Stimulated activated CD4-positive, alpha-beta T cell treated with anti-CD3 and anti-CD28 coated beads, Interleukin-12 subunit alpha, Interleukin-12 subunit beta, amount 100 ng/mL, for 4 hours (primary cell): ENCODE measurements at places on chromosomes 5 and 9.

DNA sequence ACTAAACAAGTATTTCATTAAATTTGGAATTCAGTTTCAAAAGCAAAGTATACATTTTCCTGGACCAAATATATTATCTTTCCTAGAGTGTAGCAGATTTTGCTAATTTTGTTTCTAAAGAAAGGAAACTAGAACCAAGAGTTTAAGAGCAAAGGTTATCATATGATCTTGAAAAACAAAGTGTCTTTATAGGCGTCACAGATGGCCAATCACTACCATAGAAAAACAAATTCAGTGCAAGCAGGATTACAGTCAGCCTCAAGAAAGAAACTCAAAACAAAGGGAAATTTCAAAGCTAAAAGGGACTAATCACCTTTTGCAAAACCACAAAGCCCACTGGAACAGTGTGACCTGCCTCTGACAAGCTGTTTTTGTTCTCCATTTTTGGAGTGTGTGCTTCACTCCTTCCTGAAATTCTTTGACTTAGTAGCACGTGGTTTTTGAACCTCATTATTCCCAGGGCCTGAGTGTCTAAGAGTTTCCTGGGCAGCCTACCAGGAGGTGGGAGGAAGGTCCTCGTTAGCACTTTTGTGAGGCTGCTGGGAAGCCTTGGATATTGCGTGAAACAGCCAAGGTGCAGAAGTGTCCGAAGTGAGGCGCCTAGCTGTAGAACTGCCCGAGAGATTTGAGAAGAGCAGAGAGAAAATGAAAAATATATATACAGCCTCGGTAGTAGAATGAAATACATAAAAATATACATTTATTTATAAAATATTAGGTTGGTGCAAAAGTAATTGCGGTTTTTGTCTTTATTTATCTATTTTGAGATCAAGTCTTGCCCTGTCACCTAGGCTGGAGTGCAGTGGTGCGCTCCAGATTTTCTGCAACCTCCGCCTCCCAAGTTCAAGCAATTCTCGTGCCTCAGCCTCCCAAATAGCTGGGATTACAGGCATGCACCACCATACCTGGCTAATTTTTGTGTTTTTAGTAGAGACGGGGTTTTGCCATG is 246.1 kb downstream of the MARCHF11 start:
- DNase-seq, result no peak

GRCh38 chr9:121411993-121412392 is 41.9 kb upstream of the STOM start:
- DNase-seq, result no peak

- no peak for DNase-seq
Observed at GRCh38 chr5:163496286-163496685, 9.1 kb upstream of the MAT2B start.

- no peak for DNase-seq
Observed at GRCh38 chr5:136620621-136621020, 255.3 kb upstream of the TRPC7 start.

DNA sequence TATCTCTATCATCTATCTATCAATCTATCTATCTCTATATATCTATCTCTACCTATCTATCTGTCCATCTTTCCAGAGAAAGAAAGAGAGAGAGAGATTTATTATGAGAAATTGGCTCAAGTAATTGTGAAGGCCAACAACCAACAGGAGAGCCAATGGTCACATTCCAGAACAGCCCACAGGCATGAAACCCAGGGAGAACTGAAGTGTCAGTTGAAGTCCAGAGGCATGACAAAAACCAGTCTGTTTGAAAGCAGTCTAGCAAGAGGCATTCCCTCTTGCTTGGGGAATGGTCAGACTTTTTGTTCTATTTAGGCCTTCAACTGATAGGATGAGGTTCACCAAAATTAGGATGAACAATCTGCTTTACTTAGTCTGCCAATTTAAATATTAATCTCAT is 87.6 kb upstream of the PLCXD3 start:
- no peak for DNase-seq

DNA sequence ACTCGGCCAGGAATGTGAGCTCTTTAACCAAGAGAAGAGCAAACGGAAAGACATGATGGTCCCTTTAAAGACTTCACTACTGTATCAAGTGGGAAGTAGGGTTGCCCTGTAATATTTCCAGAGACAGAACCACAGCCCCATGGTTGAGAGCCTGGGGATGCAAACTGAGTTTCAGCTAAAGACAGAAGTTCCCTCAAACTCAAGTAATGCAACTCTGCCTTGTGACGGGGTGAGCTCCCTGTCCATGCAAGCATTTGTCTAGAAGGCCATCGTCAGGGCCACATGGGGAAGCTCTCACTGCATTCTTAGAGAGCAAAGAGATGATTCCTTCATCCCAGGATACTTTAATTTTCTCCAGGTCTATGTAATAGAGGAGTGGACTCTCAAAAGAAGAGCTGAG is 82.8 kb downstream of the INSYN2B start:
- DNase-seq, result no peak

DNA sequence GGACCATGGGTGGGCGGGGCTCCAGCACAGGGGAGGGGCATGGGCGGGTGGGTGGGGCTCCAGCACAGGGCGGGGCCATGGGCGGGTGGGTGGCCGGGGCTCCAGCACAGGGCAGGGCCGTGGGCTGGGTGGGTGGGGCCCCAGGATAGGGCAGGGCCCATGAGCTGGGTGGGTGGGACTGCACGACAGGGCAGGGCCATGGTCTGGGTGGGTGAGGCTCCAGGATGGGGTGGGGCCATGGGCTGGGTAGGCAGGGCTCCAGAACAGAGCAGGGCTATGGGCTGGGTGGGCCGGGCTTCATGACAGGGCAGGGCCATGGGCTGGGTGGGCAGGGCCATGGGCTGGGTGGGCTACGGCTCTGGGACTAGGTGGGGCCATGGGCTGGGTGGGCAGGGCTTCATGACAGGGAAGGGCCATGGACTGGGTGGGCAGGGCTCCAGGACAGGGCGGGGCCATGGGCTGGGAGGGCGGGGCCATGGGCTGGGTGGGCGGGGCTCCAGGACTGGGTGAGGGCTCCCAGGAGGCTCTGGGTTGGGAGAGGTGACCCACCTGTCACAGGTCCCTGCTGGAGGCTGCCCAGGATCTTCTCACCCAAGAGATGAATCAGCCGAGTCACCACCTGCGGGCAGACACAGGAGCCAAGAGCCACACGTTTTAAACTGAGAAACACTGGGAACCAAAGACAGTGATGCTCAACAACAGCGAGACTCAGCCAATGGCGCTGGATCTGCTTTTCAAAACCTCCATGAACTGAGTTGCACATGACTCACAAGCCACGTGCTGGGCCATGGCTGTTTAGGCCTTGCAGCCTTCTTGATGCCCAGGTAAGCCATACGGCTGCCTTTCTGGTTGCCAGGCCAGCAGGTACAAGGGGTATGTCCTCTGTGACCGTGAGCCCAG is 33.6 kb upstream of the NSMF start:
- DNase-seq, result peak; percentile 1

GRCh38 chr5:175671013-175671412 is 13.1 kb downstream of the HRH2 start:
- DNase-seq, result no peak

DNA sequence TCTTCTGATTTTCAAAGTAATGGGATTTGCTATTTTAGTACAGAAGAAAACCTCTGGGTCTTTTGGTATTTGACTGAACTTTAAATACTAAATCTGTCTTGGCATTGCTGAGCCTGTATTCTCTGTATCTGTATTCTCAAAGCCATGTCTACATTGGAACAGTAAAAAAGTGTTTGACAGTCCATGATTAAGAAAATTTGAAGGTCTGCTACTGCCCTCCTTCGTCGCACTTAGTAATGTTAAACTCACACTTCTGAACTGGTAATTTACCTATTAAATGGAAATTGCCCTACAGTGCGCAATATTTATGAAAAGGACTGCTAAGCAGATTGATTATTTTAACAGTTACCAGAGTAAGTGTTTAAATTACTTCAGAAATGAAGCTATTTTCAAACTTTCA is 165.7 kb upstream of the SMC2 start:
- no peak for DNase-seq

- DNase-seq, result no peak
Observed at GRCh38 chr9:87620731-87621322, 105.1 kb upstream of the CTSL start.

- no peak for DNase-seq
Observed at GRCh38 chr9:130234340-130235260, 31.0 kb upstream of the HMCN2 start.

DNA sequence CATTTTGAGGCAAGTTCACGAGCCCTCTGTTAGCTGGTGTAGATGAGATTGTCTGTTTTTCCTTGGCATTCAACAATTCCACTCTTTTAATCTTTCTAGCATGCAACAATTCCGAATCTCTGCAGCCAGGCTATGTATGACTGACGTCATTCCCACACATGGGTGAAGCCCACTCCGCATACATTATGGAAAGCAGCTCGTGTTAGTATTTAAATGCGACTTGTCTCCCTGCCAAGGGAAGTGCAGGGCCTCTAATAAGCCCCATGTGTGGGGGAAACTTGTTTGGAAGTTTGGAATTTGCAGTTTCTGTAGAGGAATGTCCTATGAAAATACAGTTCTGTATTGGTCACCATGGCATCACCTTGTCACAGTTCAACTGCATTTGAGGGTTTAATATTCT is 146.0 kb upstream of the FBXL7 start:
- DNase-seq, result no peak

DNA sequence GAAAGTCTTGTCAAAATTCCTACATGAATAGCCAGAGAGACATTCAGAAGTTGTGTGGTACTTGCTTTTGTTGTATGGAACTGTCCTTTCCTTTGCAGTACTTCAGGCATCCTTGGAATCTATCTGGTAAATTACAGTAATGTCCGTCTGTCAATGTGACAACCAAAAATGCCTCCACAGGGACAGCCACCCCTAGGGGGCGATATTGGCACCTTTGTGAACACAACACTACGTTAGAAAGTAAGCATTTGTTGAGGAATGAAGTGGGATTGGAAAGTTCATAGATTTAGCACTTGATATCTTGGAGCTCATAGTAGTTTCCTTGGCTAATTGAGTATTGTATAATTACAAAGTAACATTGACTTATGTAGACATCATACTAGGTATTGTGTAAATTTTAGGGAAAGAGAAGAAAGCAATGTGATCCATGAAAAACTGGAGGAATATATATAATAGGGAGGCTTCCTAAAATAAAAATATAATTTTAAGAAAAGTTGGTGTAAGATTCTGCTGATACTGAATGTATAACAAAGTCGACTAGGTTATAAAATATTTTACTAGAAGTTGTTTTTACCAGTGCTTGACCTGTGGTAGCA is 32.7 kb downstream of the TMEFF1 start:
- DNase-seq, result peak; percentile 63

GRCh38 chr9:124626276-124626675 is 119.1 kb upstream of the NR5A1 start:
- no peak for DNase-seq

- DNase-seq, result no peak
Observed at GRCh38 chr5:172004824-172005237, 1.6 kb downstream of the FBXW11 start.

DNA sequence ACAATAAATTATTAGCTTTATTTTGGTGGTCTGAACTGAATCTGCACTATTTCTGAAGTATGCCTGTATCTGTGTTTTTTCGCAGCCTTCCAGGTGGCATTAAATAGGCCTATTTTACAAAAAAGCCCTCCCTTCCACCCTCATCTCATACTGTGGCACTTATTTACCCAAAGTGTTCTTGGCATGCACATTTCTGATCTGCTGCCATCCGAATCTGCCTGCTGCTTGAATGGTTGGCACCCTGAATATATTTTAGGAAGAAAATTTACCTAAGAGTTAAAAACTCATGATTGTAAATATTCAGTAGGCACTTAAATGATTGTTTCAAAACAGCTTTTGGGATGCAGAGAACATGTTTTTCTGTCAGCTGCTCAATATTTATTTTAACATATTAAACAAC is 150.1 kb downstream of the SLC28A3 start:
- DNase-seq, result no peak

DNA sequence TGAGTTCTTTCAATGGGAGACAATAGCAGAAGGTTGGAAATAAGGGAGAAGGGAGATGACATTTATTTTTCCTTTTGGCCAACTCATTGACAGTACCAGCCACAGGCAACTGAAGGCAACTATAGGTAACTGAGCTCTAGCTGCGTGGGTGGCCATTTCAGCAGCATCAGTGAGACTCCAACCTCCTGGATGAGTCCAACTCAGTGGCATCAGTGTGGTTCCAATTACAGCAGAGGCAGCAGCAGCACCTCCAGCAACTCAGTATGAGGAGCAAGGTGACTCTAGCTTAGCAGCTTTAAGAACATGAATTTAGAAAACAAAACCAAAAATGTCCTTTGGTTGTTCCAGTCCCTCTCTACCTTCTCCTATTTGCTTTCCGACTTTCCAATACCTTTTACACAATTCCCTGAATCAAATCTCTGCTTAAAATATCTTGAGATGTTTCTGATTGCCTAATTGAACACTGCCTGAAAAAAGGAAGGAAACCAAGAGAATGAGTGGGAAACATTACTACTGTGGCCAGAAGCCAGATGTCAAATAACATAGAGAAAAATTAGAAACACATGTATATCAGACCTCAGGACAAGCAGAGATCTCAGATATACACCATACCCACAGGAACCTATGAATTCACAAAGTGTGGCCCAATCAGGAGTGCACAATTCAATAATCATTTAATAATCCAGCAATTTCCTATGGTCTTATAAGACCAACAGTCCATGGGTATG is 166.5 kb upstream of the RORB start:
- DNase-seq, result no peak
